Uterine smooth muscle cell (primary cell): ENCODE measurements at places on chromosomes 6 and 20. TPM values are rescaled to one million over a fixed set of nuclear protein-coding genes. Genes with fewer than 3 reads are reported as not detected.

The ULBP2 gene
- total RNA-seq, result 2.6 and 4.1 TPM in 2 replicates

The TRIM10 gene
- total RNA-seq, result 0.12 TPM in 1 of 2 replicates, not detected in the other

The AKAP12 gene
- total RNA-seq, result 114 and 117 TPM in 2 replicates

The FAM217B gene
- 3.2 and 4.1 TPM in 2 replicates for total RNA-seq

The ZNF391 gene
- total RNA-seq, result 1.7 and 3.0 TPM in 2 replicates

The GABRR1 gene
- not detected in 2 replicates for total RNA-seq

The HLA-DQA2 gene
- not detected in 2 replicates for total RNA-seq

The ATP9A gene
- 13.9 and 30.9 TPM in 2 replicates for total RNA-seq

The SPINT3 gene
- not detected in 2 replicates for total RNA-seq

The RIMS4 gene
- 0.12 TPM in 1 of 2 replicates, not detected in the other for total RNA-seq

The KIFC1 gene
- 15.0 and 57.7 TPM in 2 replicates for total RNA-seq

The ATP6V1G2 gene
- 2.0 and 3.0 TPM in 2 replicates for total RNA-seq

The EYS gene
- 0.11 TPM in 1 of 2 replicates, not detected in the other for total RNA-seq

The OR2J3 gene
- not detected in 2 replicates for total RNA-seq

The HLA-DQA1 gene
- total RNA-seq, result not detected in 2 replicates

The KHDC1L gene
- total RNA-seq, result 0.50 TPM in 1 of 2 replicates, not detected in the other

The HLA-DOB gene
- 0.11 and 0.12 TPM in 2 replicates for total RNA-seq

The VNN1 gene
- under 0.01 TPM in 1 of 2 replicates, not detected in the other for total RNA-seq

The CRISP2 gene
- not detected in 2 replicates for total RNA-seq

The CRYBG1 gene
- total RNA-seq, result 16.2 and 27.7 TPM in 2 replicates

The BPIFB2 gene
- total RNA-seq, result not detected in 2 replicates

The SOBP gene
- total RNA-seq, result 10.2 and 15.4 TPM in 2 replicates

The FERMT1 gene
- total RNA-seq, result 5.2 and 7.7 TPM in 2 replicates

The HUS1B gene
- 1.1 and 1.4 TPM in 2 replicates for total RNA-seq

The TOMM34 gene
- 41.5 and 72.5 TPM in 2 replicates for total RNA-seq

The BMP7 gene
- total RNA-seq, result not detected in 2 replicates

The SLC24A3 gene
- 0.25 TPM in 1 of 2 replicates, not detected in the other for total RNA-seq

The BACH2 gene
- total RNA-seq, result 0.12 and 0.55 TPM in 2 replicates

The C20orf202 gene
- total RNA-seq, result 0.12 TPM in 1 of 2 replicates, not detected in the other

The SAMD10 gene
- 0.87 and 1.00 TPM in 2 replicates for total RNA-seq

The PDSS2 gene
- total RNA-seq, result 17.0 and 19.5 TPM in 2 replicates
